ENCODE measurements at places on chromosomes 13 and 19.

DNA sequence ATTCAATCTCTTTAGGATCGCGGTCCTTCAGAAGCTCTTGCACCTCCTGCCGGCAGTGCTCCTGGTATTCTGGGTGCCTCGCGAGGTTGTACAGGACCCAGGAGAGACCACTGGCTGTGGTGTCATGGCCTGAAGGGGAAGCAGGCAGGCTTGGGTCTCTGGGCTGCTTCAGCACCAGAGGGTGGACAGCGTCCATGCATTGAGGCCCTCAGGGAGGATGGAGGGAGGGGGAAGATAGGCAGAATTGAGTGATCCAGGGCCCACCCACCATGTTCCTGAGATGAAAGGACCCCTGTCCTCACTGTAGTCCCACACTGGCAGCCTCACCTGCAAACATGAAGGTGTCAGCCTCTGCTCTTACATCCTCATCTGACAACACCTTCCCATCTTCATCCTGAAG, 17.9 kb upstream of the OR10H5 start:
- DNase-seq = no peak

DNA sequence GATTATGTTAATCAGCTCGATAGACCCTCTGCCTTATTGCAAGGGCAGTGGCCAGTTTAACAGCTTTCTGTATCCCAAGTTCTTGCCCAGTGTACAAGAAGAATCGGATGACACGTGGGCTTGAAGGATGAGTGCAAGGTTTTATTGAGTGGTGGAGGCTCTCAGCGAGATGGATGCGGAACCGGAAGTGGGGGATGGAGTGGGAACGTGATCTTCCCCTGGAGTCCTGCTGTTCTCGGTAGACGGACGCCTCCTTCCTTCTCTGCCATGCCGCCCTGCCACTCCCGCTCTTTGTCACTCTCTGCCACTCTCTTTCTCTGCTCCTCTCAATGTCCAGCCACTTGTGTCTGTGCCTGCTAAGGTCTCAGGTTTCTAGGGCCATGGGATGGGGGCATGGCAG, 21.0 kb downstream of the RFXAP start:
- no peak for DNase-seq

DNA sequence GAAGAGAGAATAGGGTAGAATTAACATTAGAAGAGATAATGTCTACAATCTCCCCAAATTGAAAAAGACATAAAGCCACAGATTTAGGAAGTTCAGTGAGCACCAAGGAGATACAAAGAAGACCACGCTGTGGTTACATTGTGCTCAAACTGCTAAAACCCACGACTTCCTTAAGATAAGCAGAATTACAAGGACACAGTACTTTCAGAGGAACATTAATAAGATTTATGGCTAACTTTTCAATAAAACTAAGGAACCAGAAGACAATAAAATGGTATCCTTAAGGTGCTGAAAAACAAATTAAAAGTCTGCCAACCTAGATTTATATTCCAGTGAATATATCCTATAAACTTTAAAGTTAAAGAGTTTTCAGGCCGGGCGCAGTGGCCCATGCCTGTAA, 7.4 kb upstream of the IL17D start:
- DNase-seq = no peak

GRCh38 chr19:16773259-16773658, 53.6 kb downstream of the NWD1 start:
- no peak for DNase-seq

DNA sequence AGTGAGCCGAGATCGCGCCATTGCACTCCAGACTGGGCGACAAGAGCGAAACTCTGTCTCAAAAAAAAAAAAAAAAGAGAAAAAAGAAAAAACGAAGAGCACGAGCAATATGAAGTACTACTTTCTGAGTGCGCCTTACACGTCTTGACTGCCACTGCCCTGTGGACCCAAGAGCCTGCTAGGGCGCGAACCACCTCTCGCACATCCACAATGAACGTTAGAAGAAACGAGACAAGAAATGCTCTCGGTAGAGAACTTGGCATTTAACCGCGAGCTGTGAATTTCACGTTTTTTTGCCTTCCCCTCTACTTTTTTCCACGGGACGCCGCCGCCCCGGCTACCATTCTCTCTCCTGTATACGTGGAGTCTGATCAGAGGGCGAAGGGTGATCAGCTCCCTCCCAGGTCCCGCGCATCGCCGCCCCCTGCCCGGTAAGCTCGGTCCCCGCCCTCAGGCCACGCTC, 454 bp downstream of the TIMM44 start:
- no peak for DNase-seq

DNA sequence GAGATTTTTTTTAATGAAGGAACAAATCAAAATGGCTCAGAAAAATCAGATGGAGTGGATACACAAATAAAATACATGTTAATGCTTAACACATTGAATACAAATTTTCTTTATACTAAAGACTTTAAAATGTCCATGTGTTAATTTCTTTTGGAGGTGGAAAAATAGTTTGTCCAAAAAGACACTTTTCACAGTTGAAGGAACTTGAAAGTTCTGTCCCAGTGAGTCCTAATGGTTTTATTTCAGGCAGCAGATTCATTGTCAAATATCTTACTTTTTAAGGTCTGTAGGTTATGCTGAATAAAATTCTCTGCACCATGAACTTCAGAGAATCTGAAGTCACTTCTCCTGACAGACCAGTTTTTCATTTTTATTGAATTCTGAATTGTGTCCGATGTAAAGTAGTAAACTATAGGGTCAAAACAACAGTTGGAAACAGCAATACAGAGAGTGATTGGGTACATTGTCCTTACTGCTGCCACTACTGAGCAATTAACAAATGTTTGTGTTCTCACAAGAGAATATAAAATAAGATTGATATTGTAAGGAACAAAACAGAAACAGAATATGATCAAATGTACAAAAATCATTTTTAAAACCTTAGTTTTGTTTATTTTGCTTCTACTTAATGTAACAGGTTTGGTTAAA, 1.6 kb downstream of the LPAR6 start:
- no peak for DNase-seq

GRCh38 chr13:73231471-73231870, 172.7 kb downstream of the KLF5 start:
- DNase-seq = no peak

GRCh38 chr19:31347354-31347753, 1.9 kb downstream of the TSHZ3 start:
- DNase-seq = no peak

- DNase-seq = no peak
These were observed 664 bp upstream of the HCN2 start for GRCh38 chr19:588741-589692.

DNA sequence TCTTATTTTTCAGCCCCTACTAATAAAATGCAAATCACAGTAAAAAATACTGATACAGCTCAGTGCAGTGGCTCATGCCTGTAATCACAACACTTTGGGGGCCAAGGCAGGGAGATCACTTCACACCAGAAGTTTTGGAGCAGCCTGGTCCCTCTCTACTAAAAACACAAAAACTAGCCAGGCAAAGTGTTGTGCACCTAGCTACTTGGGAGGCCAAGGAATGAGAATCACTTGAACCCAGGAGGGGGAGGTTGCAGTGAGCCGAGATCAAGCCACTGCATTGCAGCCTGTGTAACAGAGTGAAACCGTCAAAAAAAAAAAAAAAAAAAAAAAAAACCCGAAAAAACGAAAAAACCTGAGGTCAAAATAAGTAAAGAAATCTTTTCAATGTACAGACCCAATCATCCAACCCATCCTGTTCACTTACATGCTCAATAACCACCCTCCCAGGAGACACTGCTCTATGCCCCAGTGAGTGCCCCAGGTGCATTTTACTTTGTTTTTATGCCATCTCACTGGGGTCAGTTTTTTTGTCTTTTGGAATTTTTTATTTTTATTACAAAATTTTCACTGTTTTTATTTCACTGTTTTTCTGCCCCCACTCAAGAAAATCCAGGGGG, 107.0 kb downstream of the ZNF486 start:
- no peak for DNase-seq

- DNase-seq = no peak
These were observed 599 bp upstream of the F10 start for GRCh38 chr13:113121928-113122471.

DNA sequence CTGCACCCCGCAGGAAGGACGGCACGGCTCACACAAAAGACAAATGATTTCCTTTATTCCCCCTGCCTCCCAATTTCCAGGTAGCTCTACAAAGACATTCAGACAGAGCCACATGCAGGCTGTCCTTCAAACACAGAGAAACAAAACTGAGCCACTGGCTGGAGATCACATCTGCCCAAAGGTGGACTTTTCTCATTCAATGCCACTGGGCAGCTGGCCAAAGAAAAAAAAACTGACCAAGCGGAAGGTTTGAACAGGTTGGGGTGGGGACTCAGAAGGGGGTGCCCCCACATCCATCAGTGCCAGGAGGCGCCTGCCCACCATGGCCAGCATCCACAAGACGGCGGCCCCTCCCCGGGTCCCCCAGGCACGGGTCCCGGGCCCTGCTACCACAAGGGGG, 17.8 kb upstream of the MATK start:
- no peak for DNase-seq

- DNase-seq = no peak
These were observed 5.0 kb downstream of the KLK4 start for GRCh38 chr19:50906217-50906616.

Data from stimulated activated CD8-positive, alpha-beta memory T cell treated with anti-CD3 and anti-CD28 coated beads, Interleukin-7, amount 100 ng/mL, for 1 hour (primary cell).